NAMALWA (cell line): ENCODE measurements at places on chromosomes 1 and 21.

DNA sequence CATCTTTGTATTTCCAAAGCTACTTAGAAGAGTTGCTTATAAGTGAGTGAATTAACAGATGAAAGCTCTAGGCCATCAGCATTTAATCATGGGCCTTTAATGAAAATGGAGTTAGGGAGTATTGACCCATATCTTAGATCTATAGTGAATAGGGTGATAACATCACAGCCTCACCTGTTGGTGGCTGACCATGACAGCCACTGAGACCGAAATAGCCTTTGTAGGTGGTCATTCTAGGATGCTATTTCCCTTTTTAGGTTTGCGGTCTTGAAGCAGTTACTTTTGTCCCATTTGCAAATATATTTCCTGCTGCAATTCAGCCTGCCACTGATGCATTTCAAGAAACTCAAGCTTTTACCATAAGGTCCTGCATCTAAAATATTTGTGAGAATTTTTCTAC is 410.1 kb upstream of the LYPLAL1 start:
- no peak for DNase-seq

DNA sequence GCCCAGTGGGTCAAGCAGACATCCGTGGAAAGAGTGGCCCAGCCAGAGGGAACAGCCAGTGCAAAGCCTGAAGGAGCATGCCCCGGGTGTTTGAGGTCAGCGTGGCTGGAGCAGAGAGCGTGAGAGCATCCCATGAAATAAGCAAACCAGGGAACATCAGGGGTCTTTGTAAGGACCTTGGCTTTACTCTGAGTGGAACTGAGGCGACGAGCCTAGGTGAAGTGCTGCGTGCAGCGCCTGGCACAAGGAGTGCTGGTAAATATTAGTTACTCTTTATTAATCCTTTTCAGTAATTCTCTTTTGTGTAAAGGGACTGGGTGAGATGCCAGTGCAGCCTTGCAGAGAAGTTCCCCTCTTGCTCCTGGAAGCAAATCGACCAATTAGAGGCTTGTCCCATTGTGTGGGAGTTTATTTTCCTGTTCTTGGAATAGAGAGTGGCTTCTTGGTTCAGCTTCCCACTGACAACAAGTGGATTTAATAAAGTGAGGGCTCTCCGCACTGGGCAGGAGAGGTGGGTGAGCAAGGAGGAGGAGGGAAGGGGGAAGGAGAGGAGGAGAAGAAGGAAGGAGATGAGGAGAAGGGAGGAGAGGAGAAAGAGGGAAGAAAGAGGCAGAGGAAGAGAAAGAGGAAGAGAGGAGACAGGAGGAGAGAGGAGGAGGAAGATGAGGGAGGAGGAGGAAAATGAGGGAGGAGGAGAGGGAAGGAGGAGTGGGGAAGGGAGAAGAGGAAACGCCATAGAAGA is 37.6 kb upstream of the DISP3 start:
- no peak for DNase-seq

DNA sequence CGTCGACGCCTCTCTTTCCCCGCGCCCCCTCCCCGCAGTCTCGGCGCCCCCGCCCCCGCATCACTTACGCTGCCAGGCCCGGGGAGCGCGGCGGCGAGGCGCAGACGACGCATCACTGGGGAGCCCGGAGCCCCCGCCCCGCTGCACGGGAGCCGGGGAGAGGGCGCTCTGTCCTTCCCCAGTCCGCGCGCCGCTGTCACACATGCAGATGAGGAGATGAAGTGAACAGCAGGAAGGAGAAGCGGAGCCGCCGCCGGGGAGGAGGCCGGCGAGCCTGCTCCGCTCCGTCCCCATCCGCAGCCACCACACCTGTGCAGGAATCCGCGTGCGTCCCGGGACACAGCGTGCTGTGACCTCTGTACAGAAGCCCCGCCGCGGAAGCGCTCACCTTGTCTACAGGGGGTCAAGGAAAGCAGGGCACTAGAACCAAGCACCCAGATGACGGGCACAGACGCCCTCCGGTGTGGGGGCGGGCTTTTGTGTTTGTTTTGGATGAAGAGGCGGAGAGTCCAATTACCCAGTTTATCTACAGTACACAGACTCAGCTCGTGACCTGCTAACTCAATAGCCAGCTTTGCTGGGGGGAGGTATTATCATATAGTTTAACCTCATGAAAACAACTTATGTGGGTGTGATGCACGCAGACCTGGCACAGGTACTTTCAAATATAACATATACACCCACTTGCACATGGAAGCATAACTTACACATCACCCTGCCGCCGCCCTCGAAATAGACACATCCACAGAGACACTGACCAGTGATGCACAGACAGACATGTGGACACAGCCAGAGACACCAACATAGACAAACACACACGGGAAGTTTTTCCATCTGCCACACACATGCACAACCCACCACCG is 12.4 kb downstream of the KLHDC8A start:
- no peak for DNase-seq

DNA sequence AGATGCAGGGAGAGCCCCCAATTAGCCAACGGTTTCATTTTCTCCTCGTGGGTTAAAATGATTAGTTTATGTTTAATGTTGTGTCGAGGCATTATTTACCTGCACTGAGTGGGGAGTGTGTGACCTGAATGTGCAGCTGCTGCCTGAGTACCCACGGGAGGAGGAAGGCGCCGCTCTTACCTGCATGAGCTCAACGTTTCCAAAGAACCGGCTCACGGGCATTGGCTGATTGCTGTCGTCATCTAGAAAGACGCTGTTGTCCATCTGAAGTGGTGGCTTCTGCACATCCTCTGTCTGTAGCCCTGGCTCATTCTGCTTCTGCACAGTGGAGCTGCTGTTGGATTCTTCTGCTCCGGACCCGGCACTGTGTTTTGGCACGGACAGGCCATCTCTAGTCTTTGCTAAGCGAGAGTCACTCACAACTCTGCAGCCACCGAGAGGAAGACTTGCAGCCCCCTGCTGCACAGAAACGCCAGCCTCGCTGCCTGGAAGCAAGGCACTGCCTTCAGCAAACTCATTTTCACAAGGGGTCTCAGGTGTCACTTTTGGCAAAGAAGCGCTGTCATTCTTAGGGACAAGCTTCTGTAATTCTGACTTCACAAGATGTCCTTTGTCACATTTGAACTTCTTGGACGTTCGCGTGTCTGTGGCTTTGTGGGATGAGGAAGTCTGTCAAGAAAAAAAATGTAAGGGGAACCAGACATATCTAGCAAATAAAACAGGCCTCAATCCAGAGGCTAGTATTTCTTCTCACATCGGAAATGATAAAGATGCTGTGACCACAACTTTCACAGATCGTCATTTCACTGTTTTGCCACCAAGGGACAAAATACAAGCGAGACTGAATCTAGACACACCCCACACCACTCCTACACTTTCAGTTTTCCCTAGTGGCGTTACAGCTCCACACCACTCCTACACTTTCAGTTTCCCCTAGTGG is 9.4 kb downstream of the C1orf174 start:
- no peak for DNase-seq

GRCh38 chr1:27402349-27402754 is 9.9 kb downstream of the GPR3 start:
- no peak for DNase-seq

DNA sequence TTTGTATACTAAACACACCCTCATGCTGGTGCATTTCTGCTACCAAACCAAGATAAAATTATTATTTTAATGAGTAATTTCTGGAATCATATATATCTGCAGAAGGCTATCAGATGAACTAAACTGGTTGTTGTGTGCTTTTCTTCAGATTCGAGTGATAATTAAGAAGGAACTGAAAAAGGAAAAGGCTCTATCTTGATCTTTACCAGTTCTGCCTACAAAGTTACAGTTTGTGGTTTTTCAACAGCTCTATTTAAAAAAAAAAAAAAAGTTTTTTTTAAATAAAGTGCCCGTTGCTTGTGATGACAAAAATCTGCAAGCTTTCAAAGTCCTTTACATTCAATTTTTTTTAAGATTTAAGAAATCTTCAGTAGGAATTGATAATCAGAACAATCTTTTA is 13.6 kb downstream of the DENND1B start:
- DNase-seq, result no peak

- peak; percentile 71 for DNase-seq
Observed at GRCh38 chr1:13469343-13469742, 44.5 kb downstream of the LRRC38 start.

GRCh38 chr1:59375321-59376220 is 78.7 kb downstream of the FGGY start:
- DNase-seq, result no peak

GRCh38 chr21:45304945-45305344 is 17.2 kb upstream of the POFUT2 start:
- no peak for DNase-seq

DNA sequence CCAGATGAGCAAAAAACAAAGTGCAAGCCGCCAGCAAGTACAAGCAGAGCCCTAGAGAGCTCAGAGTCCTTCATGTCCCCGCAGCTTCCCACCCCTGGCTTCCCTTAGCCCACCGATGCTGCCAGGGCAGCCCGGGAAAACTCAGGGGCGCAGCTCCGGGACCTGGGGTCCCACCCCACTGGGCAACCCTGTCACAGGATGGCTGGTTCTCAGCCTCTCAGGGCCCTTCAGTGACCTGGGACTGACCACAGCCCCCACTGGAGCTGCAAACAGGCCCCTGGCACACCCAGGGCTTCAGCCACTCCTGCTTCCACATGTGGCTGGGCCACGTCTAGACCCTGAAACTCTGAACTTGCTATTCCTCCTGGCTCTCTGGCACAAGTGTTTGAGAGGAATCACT is 49.5 kb downstream of the CHD5 start:
- DNase-seq, result no peak

GRCh38 chr1:172287208-172287607 is 133.3 kb upstream of the C1orf105 start:
- no peak for DNase-seq

GRCh38 chr1:210223226-210223904 is 9.2 kb upstream of the SERTAD4 start:
- no peak for DNase-seq

GRCh38 chr21:44829507-44830092 is 11.7 kb upstream of the SUMO3 start:
- no peak for DNase-seq

GRCh38 chr1:89631816-89632656 is 884 bp upstream of the LRRC8C start:
- no peak for DNase-seq

DNA sequence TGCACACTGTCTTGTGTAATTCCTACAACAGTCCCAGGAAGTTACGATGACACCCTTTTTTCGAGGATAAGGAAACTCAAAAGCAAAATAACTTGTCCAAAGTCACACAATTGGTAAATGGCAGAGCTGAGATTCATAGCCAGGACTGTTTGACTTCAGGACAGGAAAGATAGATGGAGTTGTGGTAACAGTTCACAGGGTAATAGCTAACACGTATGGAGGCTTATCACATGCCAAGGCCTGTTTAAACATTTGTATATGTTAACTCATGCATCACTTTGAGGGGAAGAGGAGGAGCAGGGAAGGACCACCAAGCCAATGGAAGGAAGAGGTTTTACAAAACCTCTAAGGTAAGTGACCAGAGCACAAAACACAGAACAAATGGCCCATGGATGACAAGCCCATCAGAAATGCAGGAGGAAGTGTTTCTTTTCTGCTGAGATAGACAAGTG is 2.8 kb downstream of the DHCR24 start:
- no peak for DNase-seq

DNA sequence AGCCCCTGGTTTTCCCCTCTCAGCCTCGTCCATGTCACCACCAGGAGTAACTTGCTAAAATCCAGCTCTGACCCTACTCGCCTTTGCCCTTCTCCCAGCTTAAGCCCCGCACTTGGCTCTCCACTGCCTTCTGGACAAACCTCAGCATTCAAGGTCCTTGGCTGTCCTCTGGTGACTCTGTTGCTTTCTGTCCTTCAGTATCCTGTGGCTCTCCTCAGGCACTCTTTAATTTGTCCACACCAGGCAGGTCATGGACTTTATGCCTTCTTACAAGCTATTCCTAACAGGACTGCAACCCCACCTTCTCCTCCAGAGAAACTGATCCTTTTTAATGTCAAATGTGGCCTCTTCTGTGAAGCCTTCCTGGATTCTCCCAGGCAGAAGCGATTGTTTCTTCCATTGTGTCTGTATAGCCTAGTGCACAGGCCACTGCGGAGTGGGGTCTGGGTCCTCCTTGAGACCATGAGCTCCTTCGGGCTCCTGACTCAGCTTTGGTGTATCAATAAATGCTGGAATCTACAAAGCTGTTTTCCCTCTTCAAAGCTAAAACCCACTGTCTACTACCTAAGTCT is 26.7 kb upstream of the CTPS1 start:
- DNase-seq, result no peak

DNA sequence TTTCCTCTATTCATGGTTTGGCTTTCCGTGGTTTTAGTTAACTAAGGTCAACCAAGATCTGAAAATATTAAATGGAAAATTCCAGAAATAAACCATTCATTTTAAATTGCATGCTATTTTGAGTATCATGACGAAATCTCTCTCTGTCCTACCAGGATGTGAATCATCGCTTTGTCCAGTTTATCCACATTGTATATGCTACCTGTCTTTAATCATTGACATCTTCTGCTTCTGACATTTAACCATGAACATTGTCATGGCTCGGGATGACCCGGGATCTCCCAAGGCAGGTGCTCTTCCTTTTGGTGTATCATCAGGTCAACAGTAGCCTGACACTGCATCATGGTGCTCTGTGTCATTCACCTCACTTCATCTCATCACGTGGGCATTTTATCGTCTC is 125.5 kb upstream of the HNRNPU start:
- DNase-seq, result no peak

DNA sequence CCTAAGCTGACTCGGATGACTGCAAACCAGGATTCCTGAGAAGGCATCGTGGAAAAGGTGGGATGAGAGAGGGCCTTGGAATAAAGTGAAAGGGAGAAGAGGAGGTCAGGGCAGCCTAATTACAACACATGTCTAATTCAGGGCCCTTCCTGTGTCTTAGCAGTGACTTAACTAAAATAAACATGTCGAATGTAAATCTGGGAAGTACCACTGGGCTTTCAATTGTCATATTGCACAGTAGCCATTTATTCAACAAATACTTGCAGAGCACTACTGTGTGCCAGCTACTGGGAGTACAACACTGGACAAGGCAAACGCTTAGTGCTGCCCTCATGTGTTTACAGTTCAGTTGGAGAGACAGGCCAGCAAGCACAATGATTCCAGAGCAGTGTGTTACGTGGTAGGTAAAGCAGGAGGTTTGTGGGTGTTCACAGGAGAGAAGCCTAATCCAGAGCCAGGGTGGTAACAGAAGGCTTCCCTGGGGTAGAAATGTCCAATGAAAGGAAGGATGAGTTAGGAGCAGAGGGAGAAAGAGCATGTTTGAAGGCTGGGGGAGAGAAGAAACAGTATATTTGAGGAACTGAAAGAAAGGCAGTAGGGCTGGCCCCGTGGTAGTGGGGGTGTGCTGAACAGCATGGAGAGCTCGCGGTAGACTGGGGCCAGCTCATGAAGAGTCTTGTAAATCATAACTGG is 38.0 kb upstream of the RASAL2 start:
- DNase-seq, result peak; percentile 58

GRCh38 chr1:100806601-100807000 is 87.1 kb downstream of the VCAM1 start:
- no peak for DNase-seq
